Activated T-cell treated with anti-CD3 and anti-CD28 coated beads, Interleukin-2, amount 50 U/mL, for 48 hours (primary cell): ENCODE measurements at places on chromosomes 1 and 21.

GRCh38 chr1:183319051-183319450 lies 99.1 kb downstream of the NMNAT2 start:
- no peak for DNase-seq

DNA sequence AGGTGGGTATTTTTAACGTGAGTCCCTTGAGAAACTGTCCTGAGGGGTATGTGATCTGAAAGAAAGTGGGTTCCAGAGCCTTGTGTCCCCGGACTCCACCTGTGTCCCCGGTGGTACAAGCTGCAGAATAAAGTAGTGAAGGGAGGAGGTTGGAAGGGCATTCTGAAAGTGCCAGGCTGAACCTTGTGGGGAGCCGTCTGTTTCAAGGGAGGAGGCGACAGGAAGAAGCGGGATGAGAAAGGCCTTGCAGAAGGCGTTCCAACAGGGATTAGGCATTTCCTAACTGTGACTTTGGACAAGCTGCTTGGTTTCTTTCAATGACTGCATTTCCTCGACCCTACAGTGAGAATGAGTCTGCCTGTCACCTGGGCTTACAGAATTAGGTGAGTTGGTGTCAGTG lies 5.8 kb downstream of the FOXD3 start:
- DNase-seq, result peak; percentile 17

DNA sequence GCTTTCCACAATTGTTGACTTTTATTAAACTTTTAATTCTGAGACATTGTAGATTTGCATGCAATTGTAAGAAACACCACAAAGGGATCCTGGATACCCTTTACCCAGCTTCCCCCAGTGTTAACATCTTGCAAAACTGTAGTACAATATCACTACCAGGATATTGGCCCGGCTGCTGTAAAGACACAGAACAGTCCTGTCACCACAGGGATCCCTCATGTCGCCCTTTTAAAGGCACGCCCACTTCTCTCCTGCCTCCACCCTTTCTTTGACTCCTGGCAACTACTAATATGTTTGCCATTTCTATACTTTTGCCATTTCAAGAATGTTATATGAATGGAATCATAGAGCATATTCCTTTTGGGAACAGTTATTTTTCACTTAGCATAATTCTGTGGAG lies 37.0 kb downstream of the NAV1 start:
- DNase-seq, result no peak

DNA sequence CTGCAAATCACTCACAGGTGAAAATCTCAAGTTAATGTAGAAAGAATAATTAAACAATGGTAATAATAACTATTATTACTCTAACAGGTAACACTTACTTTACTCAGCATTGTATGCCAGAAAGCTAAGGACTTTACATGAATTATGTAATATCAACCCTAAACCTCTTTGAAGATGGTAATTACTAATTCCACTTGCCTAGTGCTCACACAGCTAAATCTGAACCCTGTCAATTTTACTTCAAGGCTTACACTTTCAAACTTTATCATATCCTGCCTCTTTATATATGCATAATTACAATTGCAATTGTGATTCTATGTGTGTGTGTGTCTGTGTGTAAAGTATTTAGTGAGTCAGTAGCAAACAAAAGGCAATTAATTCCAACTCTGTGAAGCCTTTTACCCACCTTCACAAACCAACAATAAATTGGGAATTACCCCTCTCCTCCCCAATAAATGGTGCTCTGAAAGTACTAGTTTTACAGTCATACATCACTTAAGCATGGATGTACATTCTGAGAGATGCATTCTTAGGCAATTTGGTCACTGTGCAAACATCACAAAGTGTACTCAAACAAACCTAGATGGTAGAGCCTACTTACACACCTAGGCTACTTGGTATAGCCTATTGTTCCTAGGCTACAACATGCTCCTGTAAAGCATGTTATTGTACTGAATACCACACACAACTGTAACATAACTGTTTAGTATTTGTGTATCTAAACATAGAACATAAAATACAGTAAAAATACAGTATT lies 5.9 kb downstream of the ZNF644 start:
- DNase-seq, result no peak

DNA sequence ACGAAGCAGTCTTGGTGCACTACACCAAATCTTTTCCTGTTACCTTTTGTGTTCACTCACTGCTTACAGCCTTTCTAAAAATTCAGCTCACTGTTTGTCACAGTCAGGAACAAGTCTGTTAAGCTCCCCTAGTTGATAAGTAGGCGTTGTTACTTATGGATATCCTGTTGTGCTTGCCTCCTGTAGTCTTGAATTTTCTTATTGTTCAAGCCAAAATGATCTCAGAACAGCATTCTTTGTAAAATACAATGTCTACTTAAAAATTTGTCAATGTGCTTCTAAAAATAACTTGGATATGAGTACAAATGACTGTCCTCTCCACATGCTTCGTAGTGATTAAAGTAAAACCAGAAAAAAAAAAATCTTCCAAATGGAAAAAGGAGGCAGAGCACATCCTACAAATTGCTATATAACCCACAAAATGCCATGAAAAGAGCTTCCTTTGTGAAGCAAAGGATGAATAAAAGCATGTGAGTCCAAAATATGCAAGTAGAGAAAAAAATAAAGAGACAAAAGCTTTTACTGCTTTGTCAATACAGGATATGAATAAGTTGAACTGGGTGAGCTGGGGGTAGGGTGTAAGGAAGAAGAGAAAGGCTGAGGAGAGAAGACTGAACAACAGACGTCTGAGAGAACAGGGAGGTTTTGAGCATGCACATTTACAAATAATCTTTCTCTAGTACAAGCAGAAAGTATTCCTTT lies 228.9 kb upstream of the ADGRL4 start:
- DNase-seq, result no peak

DNA sequence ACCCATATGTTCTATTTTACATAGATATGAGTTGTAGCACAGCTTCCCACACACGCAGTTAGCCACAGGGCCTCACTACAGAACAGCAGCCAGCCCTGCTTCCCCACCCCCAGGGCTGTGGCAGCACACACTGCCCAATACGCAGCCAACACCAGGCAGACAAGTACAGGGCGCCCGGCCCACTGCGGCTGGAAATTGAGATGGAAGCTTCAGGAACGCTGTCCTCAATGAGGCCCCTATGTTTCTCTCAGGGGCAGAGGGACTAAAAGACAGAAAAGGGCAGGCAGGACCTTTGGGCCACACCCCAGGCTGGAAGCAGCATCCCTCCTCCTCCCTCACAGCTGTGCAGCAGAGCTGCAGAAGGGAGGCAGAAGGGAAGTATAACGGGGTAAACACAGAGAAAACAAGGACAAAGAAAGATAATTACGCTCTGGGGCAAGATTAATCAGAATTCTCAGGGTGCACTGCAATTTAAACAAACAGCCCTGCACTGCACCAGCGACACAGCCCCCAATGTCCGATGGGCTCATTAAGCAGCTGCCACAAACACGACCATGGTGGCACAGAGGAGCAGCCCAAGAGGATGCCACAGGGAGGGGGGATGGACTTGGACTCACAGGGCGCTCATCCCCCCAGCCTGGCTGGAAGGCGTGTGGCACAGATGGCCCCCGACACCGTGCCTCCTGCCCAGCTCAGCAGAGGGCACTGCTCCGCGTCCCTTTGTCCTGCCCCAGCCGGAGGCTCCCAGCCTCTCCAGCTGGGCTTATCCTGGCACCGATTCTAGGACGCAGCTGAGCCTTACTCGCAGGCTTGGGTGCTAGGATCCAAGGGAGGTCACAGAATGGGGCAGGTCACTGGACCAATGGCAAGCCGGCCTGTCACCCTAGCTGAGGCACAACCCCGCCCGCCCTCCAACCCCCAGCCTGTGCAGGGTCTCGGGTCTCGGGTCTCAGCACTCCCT lies 14.2 kb downstream of the WDR4 start:
- no peak for DNase-seq

DNA sequence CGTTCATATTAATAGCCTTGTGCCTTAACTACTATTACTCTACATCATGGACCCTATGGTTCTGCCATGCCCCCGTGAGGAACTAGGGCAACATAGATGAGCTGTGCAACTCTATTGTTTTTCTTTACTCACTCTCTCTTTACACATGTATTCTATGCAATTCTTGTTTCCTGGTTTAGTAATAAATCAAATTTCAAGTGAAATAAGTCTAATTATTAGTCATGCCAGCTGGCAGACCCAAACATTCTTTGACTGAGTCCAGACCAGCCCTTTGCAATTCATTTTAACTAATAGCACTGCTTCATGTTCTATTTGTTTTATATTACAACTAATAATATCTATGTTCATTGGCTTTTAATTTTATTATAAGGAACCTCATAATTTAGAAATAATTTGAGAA lies 789.3 kb upstream of the ADAMTS5 start:
- DNase-seq, result no peak

- no peak for DNase-seq
Observed at GRCh38 chr1:231938211-231938610, 311.6 kb downstream of the DISC1 start.

GRCh38 chr1:227320476-227320875 lies 2.2 kb upstream of the CDC42BPA start:
- no peak for DNase-seq

GRCh38 chr1:186473047-186473446 lies 12.1 kb upstream of the PDC start:
- no peak for DNase-seq

DNA sequence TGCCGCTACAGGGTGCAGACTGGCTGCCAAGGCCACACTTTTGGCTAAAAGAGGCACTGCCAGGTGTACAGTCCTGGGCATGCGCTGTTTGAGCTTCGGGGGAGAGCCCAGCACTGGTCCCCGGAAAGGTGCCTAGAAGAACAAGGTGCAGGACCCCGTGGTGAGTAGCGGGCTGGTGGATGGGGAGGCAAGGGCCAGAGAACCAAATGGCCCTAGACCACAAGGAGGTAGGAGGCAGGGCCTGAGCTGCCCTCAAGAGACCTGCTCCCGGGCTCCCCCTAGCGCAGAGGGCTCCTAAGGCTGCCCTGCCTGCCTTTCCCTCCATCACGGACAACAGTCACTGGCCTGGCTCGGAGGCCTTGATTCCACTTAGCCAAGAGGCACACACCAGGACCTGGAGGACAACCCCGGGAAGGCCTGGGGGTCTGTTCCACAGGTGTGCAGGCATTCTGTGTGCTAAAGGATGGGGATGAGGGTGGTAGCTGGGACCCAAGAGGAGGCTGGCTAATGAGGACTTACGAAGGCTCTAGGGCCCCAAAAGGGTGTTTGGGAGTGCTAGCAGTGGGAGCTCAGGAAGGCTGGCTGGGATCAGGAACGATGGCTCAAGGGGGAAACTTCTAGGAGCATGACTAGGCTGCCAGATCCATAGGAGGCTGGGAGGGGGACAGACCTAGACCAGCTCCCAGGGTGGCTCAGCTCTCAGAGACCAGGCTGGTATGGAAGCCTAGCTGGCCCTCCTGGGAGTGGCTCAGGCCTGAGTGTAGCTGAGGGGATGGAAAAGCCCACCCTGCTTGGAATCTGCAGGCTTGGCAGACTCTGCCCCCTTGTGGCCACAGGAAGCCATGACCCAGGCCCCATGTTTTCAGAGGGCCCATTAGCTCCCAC lies 742 bp downstream of the ARTN start:
- DNase-seq, result peak; percentile 77

GRCh38 chr1:28439320-28439719 lies 66.5 kb upstream of the RCC1 start:
- DNase-seq, result no peak

DNA sequence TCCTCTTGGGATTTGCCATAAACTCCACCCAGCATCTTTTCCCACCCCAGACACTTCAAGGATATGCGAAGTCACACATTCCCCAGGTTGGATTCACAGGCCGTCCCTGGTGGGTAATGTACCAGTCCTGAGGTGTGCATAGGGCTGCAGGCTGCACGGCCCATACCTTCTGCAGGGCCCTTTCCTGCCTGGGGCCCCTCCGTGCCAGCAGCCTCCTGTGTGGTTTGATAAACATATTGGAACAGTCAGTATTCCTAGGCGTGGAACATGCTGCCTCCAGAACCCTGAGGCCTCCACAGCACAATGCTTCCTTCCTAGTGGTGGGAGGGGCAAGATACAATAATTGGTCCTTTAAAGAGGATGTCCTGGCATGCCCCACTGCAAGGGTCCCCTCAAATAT lies 26.6 kb downstream of the IL10RB start:
- DNase-seq, result no peak

- DNase-seq, result no peak
Observed at GRCh38 chr1:219189952-219190351, 16.3 kb downstream of the LYPLAL1 start.

DNA sequence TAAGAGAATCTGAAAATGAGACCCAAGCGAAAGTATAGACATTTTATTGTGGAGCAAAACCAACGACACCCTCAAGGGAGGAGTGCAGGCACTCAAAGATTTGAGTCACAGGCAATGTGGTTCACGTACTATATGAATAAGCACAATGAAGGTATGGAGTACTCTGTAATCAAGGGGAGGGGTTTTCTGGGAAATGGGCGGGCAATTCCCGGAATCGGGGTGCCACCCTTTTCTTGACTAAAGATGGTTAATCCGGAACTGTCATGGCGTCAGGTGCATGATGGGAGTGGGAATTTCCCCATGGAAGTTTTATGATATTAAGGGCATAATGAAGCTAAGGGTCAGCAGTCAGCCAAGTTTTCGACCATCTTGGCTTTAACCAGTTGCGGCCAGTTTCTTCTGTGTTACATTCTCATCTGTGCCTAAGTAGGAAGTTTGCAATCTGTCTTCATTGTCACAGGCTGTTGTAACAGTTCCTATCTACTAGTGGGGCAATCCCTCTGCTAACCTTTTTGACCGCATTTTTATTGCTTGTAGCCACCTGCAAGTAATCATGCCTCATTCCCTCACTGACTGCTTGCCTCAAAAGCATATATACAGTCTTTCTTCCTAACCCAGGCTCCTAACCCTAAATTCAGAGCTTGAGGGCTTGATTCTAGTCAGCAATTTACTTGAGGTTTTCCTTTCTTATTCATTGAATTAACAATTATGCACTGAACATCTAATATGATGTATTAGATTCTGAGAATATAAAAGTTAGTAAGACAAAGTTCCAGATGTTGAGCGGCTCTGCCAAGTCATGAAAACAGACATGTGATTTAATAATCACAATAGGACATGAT lies 775 bp upstream of the AIM2 start:
- DNase-seq, result peak; percentile 99
